Iris pigment epithelial cell (primary cell): ENCODE measurements at places on chromosomes 6 and 20.

- DNase-seq: no peak
Observed at GRCh38 chr20:57250607-57251343, 15.7 kb downstream of the BMP7 start.

DNA sequence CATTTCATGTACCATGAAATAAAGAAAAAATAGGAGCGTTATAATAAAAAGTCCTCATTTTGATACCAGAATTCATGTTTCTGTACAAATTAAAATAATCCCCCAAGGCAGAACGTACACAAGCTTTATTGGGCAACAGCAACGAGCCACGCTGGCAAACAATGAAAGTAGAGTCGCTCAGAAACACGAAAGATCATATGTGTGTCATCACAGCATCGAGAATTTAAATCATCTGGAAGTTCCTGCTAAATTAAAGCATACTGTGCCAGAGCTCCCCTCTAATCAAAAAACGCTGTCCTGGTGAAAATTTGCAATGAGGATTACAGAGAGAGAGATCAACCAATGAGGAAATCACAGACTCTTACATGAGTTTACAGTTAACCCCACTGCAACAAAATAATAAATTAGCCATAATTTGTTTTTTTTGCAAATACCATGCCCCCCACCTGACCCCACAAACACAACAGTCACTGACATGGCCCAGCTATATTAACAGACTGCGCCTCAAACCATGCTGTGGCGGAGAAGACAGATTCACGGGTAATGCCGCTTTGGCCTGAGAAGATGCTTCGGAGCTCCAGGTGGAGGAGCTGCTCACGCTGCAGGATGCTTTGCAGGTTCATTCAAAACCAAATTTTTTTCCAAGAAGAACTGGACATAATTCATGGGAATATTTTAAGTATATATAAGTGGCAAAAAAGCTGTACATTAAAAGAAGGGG lies 54.3 kb upstream of the NFATC2 start:
- DNase-seq: peak; percentile 64

DNA sequence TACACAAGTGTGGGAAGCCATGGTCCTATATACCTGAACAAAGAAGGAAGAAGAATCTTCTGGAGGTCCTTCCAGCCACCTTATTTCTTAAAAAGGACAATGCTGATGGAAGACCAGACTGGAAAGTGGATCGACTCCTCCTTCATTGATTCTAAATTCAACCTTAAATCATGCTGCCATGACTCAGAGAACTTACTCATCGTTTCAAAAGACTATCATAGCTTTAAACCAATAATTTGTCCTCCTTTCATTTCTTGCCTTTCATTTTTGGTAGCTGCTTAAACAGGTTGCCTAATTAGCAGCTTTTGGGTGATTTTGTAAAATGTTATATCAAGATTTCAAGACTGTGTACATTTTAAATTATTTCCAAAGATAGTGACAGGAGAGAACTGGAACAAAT lies 60.8 kb downstream of the RTN4IP1 start:
- DNase-seq: peak; percentile 29

DNA sequence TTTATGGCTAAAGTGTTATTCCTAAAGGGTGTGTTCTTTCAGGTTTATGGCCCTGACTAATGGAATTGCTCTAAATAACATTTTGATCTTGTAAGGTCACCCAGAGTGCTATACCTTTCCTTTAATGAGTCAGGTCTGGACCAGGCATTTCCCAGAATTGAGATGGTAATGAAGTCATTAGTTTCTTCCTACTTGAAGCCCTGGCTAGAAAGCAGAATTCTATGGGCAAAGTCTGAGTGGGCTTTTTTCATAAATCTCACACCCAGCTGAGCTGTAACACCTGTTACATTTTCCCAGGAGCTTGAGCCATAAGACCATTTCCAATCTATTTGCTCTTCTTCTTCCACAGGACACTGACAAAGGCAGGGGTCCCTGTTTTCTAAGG lies 122.0 kb upstream of the ID4 start:
- DNase-seq: peak; percentile 21

DNA sequence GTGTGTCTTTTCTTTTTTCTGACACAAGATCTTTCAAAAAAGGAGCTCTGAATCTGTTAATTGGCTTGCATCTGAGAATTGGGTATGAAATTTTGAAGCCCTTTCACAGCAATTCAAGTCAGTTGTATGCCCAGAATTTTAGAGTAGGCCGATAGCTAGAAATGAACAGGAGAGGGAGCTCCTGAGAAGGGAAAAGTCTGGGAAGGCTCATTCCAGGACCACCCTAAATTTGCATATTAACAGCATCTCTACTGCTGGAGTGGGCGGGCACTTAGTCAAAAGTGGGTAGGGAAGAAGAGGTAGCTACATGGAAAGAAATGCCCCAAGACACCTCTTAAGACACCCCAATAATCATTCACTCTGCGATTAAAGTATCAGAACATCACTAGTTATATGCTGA lies 928.3 kb downstream of the TBC1D32 start:
- no peak for DNase-seq

- DNase-seq: no peak
Observed at GRCh38 chr6:157571269-157571668, 190.3 kb downstream of the ZDHHC14 start.
